Upper lobe of right lung (tissue), 1 donor: ENCODE measurements at places on chromosomes 2 and 18. TPM values are rescaled to one million over a fixed set of nuclear protein-coding genes. Genes with fewer than 3 reads are reported as not detected.

GRCh38 chr2:75428060-75428459, 132.7 kb downstream of the EVA1A start:
- DNase-seq = no peak
- no peaks in the 10 kb centered on the region for H3K4me1 ChIP-seq
- H3K4me3 ChIP-seq = no peak overlapping the region
- H3K27me3 ChIP-seq = no peaks in the 10 kb centered on the region
- H3K27ac ChIP-seq = no peak overlapping the region

DNA sequence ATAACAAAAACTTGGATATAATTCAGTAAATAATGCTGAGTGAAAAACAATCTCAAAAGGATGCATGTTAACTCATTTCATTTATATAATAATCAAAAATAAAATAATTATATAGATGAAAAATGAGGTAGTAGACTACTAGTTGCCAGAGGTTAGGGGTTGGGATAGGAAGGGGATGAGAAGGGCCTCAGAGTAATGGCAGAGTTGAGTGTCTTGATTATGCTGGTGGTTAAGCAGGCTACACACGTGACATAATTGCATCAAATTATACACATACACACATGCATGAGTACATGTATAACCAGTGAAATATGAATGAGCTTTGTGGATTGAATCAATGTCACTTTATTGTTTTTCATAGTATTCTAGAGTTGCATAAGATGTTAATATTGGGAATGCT, 201.0 kb downstream of the RIT2 start:
- H3K36me3 ChIP-seq = no peaks in the 10 kb centered on the region
- H3K27ac ChIP-seq = no peak overlapping the region
- H3K4me1 ChIP-seq = no peaks in the 10 kb centered on the region
- no peak for DNase-seq

DNA sequence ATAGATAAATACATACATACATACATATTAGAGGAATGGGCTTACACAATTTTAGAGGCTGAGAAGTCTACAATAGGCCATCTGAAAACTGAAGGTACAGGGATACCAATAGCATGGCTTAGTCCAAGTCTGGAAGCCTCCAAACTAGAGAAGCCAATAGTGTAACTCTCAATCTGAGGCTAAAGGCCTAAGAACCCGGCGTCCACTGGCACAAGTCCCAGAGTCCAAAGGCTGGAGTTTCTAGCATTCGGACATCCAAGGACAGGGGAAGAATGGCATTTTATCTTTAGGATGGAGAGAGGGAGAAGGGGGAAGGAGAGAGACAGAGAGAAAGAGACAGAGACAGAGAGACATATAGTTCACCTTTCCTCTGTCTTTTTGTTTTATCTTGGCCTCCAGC, 63.7 kb upstream of the SYT4 start:
- H3K27ac ChIP-seq = no peak overlapping the region
- H3K27me3 ChIP-seq = no peaks in the 10 kb centered on the region
- H3K36me3 ChIP-seq = no peaks in the 10 kb centered on the region
- DNase-seq = no peak
- H3K4me1 ChIP-seq = no peaks in the 10 kb centered on the region

- no peak overlapping the region for H3K27ac ChIP-seq
- H3K27me3 ChIP-seq = peaks cover 6% of the 10 kb centered on the region
- DNase-seq = no peak
- H3K36me3 ChIP-seq = no peaks in the 10 kb centered on the region
- H3K4me1 ChIP-seq = no peaks in the 10 kb centered on the region
Measured at GRCh38 chr2:149473068-149473467, 114.5 kb downstream of the MMADHC start.

GRCh38 chr2:16330982-16331381, 334.7 kb downstream of the CYRIA start:
- no peaks in the 10 kb centered on the region for H3K27me3 ChIP-seq
- no peaks in the 10 kb centered on the region for H3K36me3 ChIP-seq
- no peak overlapping the region for H3K27ac ChIP-seq
- DNase-seq = no peak
- no peak overlapping the region for H3K4me3 ChIP-seq
- H3K4me1 ChIP-seq = no peaks in the 10 kb centered on the region

- DNase-seq = no peak
- no peaks in the 10 kb centered on the region for H3K36me3 ChIP-seq
- no peak overlapping the region for H3K4me3 ChIP-seq
- H3K27ac ChIP-seq = no peak overlapping the region
- H3K27me3 ChIP-seq = no peaks in the 10 kb centered on the region
Measured at GRCh38 chr2:77009307-77009706, 512.9 kb downstream of the LRRTM4 start.

DNA sequence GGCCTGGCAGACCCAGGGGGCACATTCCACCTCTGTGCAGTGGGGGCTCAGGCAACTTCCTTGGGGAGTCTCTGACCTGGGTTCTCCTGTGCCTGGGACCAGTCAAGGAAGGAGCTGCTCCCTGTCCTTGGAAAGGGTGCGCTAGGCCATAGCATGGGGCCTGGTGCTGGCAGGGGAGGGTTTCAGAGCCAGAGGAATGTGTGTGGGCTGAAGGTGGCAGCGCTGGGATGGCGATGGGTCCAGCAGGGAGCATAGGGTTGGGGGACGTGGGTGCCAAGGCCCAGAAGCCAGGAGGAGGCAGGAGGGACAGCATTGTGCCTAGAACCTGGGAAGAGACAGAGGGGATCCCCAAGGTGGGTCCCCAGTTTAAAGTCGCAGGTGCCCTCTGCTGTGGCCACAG, 66.3 kb upstream of the TUBA3E start:
- H3K4me3 ChIP-seq = no peak overlapping the region
- H3K4me1 ChIP-seq = no peaks in the 10 kb centered on the region
- DNase-seq = peak; percentile 48
- H3K27me3 ChIP-seq = peaks cover 2% of the 10 kb centered on the region

DNA sequence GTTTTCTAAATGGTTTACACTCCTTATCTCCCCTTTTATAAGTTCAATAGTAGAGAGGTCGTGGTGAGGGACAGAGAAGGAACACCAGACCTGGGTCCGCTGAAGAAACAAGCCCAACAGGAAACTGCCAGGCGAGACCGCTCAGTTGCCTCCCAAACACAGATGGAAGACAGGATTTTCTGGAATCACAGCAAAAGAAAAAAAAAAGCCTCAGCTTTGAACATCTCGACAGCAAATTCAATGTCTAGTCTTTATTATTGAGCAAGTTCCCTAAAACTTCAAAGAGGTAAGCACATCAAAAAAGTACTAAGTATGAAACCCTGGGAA, 33.5 kb upstream of the GNAL start:
- H3K36me3 ChIP-seq = no peaks in the 10 kb centered on the region
- H3K4me1 ChIP-seq = no peaks in the 10 kb centered on the region
- no peak overlapping the region for H3K4me3 ChIP-seq
- H3K27me3 ChIP-seq = peaks cover 6% of the 10 kb centered on the region
- no peak for DNase-seq
- H3K27ac ChIP-seq = no peak overlapping the region

DNA sequence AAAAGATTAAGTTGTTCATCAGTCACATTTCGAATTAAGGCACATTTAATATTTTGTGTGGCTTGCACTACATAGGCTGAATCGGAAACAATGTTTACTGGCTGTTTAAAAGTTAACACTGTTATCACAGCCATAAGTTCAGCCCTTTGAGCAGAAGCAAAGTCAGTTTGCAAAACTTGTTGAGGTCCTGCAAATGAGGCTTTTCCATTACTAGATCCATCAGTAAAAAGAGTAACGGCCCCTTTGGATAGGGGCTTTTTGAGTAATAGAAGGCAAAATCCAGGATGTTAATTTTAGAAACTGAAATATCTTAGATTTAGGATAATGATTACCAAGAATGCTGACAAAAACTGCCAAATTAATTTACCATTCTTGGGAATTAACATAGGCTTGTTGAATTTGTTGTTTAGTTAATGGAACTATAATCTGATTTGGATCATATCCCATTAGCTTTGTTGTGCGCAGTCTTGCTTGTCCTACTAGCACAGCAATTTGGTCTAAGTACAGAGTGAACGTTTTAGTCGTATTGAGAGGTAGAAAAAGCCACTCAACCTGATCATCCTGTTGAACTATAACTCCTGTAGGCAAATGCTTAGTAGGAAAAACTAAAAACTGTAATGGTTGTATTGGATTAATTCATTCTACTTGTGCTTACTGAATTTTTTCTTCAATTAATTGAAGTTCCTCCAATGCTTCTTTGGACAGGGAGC, 13.9 kb upstream of the SUCLG1 start:
- DNase-seq = no peak
- no peaks in the 10 kb centered on the region for H3K27me3 ChIP-seq
- no peak overlapping the region for H3K4me3 ChIP-seq
- H3K4me1 ChIP-seq = no peaks in the 10 kb centered on the region

DNA sequence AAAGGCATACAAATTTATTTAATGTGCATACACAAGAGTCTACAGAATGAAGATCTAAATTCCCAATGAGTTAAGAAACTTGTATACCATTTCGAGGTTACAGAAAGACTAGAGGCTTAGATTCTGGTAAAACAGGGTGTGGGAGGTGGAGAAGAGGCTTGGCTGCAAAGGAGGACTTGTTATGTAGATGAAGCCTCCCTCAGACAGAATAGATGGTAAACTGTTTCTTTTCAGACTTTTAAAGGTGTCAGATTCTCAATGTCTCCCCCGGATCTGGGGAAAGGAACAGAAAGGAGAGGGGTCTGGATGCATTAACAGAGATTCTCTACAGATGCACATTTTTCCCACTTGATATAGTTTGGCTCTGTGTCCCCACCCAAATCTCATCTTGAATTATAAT, 126.0 kb downstream of the ST6GAL2 start:
- no peak overlapping the region for H3K27ac ChIP-seq
- no peak for DNase-seq
- H3K27me3 ChIP-seq = no peaks in the 10 kb centered on the region
- no peaks in the 10 kb centered on the region for H3K36me3 ChIP-seq
- no peak overlapping the region for H3K4me3 ChIP-seq

GRCh38 chr18:34710934-34711333, 836 bp downstream of the DTNA start:
- peak overlapping the region; percentile 9 for H3K4me3 ChIP-seq
- no peaks in the 10 kb centered on the region for H3K36me3 ChIP-seq
- DNase-seq = no peak

DNA sequence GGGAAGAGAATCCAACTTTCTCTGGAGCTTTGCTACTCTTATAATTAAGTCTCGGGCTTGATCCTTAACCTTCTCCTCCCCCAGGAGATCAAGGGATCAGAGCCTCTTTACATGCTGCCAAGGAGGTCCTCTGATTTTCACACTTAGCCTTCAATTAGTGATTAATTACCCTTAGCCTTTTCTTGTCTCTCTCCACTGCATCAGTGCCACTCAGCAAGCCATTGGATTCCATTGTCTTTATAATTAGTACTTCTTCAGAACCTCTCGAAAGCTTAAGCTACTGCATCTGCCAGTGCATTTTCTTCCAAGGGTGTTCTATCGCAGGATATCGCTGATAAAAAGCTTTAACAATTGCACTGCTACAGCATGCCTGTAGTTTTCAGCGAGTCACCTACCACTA, 477.0 kb upstream of the MEIS1 start:
- H3K4me3 ChIP-seq = no peak overlapping the region
- H3K4me1 ChIP-seq = no peaks in the 10 kb centered on the region
- no peak for DNase-seq
- no peak overlapping the region for H3K27ac ChIP-seq

DNA sequence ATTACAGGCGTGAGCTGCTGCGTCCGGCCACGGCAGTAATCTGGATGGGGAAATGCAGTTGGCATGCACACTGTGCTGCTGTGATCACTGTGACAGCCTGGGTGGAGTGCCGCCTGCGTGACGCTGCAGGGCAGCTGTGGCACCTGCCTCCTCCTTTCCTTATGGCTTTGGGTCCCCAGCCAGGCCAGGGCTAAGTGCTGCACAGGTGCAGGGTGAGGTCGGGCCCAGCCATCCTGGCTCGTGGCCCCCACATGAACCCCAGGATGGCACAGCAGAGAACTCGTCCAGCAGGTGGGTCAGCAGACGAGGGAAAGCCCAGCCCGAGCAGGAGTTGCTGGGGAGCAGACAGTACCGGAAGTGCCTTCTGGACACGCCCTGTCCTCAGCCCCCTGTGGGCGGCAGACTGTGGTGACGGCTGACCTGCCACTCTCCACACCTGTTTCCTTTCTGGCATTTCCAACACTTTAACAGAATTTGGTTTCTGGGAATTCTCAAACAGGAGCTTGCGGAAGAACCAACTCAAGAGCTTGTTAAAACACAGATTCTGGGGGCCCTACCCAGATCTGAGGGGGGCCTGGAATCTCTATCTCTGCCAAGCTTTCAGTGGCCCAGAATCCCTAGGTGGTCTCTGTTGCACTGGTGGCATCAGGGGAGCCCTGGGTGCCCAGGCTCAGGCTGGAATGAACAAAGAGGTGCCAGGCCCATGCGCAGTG, 16.9 kb downstream of the HS1BP3 start:
- peaks cover 12% of the 10 kb centered on the region for H3K36me3 ChIP-seq
- H3K4me1 ChIP-seq = peaks cover 24% of the 10 kb centered on the region
- no peaks in the 10 kb centered on the region for H3K27me3 ChIP-seq
- peak overlapping the region; percentile 70 for H3K27ac ChIP-seq
- peak; percentile 88 for DNase-seq

GRCh38 chr18:61764381-61764780, 128.4 kb downstream of the RNF152 start:
- DNase-seq = no peak
- H3K4me1 ChIP-seq = peaks cover 3% of the 10 kb centered on the region
- no peaks in the 10 kb centered on the region for H3K27me3 ChIP-seq
- no peaks in the 10 kb centered on the region for H3K36me3 ChIP-seq
- H3K27ac ChIP-seq = no peak overlapping the region

GRCh38 chr2:28577791-28578680, 82.2 kb downstream of the PLB1 start:
- H3K27ac ChIP-seq = no peak overlapping the region
- H3K4me3 ChIP-seq = no peak overlapping the region
- peak; percentile 82 for DNase-seq
- H3K36me3 ChIP-seq = no peaks in the 10 kb centered on the region
- H3K4me1 ChIP-seq = no peaks in the 10 kb centered on the region

The LONRF2 gene
- total RNA-seq = 4.2 TPM

The MBD2 gene
- 78.4 TPM for total RNA-seq

DNA sequence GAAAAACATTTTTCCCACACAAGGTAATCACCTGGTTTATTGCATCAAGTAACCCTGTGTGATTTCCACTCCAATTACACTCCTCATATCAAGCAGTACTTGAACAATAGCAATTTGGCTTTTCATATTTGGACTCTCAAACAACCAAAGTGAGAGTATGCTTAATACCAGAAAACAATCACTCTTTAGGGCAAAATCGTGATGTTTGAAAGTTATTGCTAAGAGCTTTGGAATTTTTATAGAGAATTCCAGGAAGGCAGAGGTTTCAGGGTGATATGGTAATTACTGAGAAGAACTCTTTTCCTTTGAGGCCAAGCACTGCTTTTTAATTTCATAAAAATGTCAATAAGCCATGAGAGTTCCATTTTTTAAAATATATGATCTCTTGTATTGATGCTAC, 779.5 kb upstream of the LRRTM1 start:
- no peaks in the 10 kb centered on the region for H3K27me3 ChIP-seq
- no peak overlapping the region for H3K4me3 ChIP-seq
- no peaks in the 10 kb centered on the region for H3K4me1 ChIP-seq
- H3K36me3 ChIP-seq = no peaks in the 10 kb centered on the region
- no peak for DNase-seq

The LGALSL gene
- 43.2 TPM for total RNA-seq

- H3K4me3 ChIP-seq = no peak overlapping the region
- no peak overlapping the region for H3K27ac ChIP-seq
- no peak for DNase-seq
Measured at GRCh38 chr2:33250417-33251029, 225.9 kb upstream of the RASGRP3 start.
